ENCODE measurements at places on chromosomes 2 and 18.

DNA sequence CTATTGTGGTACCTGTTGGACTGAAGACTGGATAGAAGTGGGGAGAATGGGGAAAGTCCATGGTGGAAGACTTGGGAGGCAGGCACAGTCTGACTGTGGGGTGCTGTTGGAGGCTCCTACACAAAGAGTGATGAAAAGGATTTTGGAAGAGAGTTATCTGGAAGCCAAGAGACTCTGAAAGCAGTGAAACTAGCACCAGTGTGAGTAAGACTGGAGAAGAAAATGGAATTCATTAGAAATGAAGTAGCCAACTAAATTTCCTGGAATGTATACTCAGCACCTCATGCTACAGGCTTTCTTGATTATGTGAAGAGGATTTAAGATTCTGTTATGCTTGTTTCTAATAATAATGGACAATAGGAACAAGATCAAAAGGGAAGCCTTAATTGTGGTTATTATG is 27.7 kb downstream of the ELP2 start:
- DNase-seq = no peak

- DNase-seq = no peak
Observed at GRCh38 chr18:23837591-23837990, 148.3 kb downstream of the LAMA3 start.

- no peak for DNase-seq
Observed at GRCh38 chr18:77161961-77162360, 29.4 kb upstream of the MBP start.

DNA sequence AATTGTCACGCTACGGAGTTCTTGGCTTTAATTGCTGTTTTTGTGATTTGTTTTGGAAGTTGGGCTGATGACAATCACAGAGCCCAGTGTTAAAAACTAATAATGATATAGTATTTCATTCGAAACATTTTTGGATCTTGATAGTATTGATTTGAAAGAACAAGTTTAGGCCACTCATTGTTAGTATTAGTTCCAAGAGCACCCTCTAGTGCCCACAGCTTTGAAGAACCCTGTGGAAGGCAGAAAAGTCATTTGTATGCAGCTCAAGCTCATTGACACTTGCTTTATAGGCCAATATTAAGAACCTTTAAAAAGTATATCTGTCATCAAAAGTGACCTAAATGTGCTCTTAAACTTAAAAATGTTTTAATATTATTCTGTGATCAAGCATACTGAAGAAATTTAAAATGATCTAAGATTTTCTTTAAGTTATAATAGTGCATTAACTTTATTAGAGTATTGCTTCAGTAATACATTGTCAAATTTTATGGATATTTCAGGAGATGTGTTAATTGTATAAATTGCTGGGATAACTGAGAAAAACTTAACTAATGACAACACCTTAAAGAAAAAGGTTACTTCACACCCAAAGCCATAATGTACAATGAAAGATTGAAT is 191.0 kb downstream of the GRB14 start:
- DNase-seq = no peak

GRCh38 chr2:218999021-218999880 is 6.0 kb upstream of the CRYBA2 start:
- DNase-seq = no peak

DNA sequence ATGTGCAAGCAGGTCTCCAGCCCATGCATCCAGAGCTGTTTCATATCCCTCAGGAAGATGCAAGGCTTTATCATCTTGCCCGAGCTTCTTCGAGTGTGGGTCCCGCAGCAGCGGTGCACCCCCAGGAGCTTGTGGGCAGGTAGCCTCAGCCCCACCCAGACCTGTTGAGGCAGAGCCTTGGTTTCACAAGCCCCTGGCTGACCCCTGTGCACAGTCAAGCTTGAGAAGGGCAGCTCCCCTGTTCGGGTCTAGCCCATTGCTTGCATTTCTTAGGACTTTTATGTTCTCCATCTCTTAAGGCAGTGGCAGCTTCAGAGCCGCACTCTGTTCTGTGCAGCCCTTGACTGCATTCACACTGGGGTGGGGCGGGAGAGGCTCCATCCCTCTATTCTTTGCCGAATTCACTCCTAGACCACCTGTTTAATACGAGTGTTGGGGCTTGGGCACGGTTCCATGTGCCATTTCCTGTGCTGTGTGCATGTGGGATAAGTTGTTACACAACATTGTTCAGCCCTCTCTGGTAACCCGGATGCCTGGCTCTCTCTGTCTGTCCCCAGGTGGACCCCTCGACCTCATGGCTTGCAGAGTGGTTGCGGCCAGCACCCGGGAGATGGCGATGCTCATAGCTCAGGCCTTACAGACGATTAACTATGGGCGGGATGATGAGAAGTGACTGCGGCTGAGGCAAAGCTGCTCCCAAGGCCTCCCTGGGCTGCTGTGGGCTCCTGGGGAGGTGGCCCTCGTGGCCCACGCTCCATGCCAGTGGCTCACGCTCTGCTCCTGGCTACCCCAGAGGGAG is 48.7 kb downstream of the IMPA2 start:
- no peak for DNase-seq

- DNase-seq = no peak
Observed at GRCh38 chr18:36321658-36322407, 24.3 kb downstream of the FHOD3 start.

- no peak for DNase-seq
Observed at GRCh38 chr2:137178951-137179377, 413.6 kb downstream of the THSD7B start.

GRCh38 chr2:190216829-190217228 is 102.8 kb downstream of the HIBCH start:
- no peak for DNase-seq

GRCh38 chr18:25561918-25562317 is 210.0 kb upstream of the ZNF521 start:
- DNase-seq = no peak

DNA sequence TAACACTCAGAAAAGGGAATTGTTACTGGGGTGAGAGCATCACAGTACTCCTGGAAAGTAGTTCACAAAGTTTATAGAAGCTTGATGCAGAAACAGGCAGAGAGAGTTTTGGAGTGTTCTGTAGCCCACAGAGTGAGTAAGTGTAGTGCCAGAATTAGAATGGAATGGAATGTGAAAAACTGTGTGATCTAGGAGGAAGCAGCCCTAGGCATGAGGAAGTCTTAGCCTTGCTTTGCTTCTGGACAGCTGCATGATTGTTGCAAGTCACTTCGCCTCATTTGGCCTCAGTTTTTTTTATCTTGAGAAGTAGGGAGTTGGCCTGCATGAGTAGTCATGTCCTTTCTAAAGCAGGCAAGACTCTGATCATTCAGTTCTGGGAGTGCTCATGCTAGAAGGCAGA is 10.9 kb downstream of the SERPINB12 start:
- DNase-seq = no peak

GRCh38 chr2:59900728-59901452 is 652.6 kb downstream of the BCL11A start:
- DNase-seq = no peak

- no peak for DNase-seq
Observed at GRCh38 chr2:152718909-152719645, 657 bp downstream of the ARL6IP6 start.

DNA sequence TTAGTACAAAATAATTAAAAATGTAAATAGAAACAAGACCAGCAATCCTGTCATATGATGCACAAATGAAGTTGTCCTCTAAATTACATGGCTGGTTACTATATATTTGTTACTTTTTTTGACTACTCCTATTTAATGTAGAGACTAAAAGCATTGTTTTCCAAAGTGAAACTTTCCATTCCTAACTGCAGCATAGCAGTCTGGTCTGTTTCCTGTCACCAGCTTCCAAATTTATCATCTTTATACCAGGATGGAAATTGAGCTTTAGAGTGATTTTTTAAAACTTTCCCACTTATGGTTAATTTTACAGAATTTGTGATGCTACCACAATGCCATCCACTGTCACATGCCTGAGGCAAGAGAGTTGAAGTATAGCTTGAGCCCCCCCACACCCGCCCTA is 33.5 kb upstream of the RAB27B start:
- DNase-seq = no peak

- DNase-seq = no peak
Observed at GRCh38 chr2:241110607-241111439, 8.7 kb upstream of the MTERF4 start.

All from activated CD4-positive, alpha-beta T cell treated with anti-CD3 and anti-CD28 coated beads for 4 hours (primary cell).